ENCODE measurements at places on chromosomes 1 and 21. TPM values are rescaled to one million over a fixed set of nuclear protein-coding genes. Genes with fewer than 3 reads are reported as not detected.

The RCSD1 gene
- 6.9 TPM for total RNA-seq

The CHML gene
- 69.6 TPM for total RNA-seq

The PPIAL4G gene
- total RNA-seq = 0.31 TPM

The SDHC gene
- 19.5 TPM for total RNA-seq

The ECM1 gene
- total RNA-seq = 0.94 TPM

The LCE1B gene
- not detected for total RNA-seq

The MYOG gene
- not detected for total RNA-seq

The PDZK1IP1 gene
- not detected for total RNA-seq

The OR10Z1 gene
- not detected for total RNA-seq

The MTARC2 gene
- 7.8 TPM for total RNA-seq

The CFAP74 gene
- 0.47 TPM for total RNA-seq

The ZSWIM5 gene
- 22.6 TPM for total RNA-seq

The PLCH2 gene
- 4.2 TPM for total RNA-seq

The CDCA8 gene
- 0.31 TPM for total RNA-seq

The MYBPH gene
- total RNA-seq = not detected

The ASCL5 gene
- 0.16 TPM for total RNA-seq

The DNM3 gene
- 115 TPM for total RNA-seq

The TOMM40L gene
- 20.1 TPM for total RNA-seq

The ZBTB8B gene
- total RNA-seq = 14.0 TPM

The GNG4 gene
- total RNA-seq = 31.5 TPM

Data from occipital lobe (tissue), 3 donors.